CD4-positive, alpha-beta T cell treated with Interleukin-12 subunit alpha and Interleukin-12 subunit beta, for 1 hour (primary cell): ENCODE measurements at places on chromosomes 6 and 20.

- no peak for DNase-seq
These were observed 52.1 kb downstream of the RIPOR2 start for GRCh38 chr6:24883618-24884017.

DNA sequence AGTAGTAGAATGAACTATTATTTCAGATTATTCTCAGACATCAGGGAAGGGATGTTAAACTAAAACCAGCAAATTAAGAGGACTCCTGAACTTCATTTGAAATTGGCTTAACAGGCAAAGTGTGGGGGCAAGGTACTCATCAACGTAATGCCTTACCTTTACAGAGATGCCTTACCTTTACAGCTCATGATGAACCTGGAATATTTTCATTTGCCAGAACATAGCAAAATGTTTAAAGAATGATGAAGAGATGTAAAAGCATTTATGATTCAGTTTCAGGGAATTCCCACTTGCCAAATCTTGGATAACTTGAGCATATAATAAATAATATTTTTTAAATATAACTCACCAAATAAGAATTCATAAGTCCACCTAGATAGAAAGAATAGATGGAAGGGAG is 207.5 kb downstream of the TINAG start:
- no peak for DNase-seq

GRCh38 chr6:119476554-119476953 is 127.0 kb upstream of the MAN1A1 start:
- no peak for DNase-seq

- no peak for DNase-seq
These were observed at the start of gene B3GAT2 for GRCh38 chr6:70956451-70957283. Gene B3GAT2 (minus strand): TSS chr6:70957060. CDS start chr6:70956429, 631 bp downstream.

DNA sequence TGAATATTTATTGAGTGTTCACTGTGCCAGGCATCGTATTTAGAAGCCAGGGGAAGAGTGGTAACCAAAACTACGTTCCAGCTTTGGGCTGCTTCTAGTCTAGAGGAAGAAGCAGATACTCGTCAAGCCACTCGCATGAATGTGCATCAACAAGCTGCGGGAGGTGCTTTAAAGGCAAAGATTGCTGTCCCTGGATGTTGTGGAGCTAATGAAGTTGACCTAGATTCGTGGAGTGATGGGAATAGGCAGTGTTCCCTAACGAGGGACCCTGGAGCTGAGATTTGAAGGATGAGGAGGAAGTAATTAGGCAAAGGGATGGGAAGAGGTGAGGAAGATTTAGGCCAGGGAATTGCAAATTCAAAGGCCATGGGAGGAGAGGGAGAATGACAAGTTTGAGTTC is 118.9 kb downstream of the TMEM170B start:
- no peak for DNase-seq
